ENCODE measurements at places on chromosomes 5 and 9. TPM values are rescaled to one million over a fixed set of nuclear protein-coding genes. Genes with fewer than 3 reads are reported as not detected.

The PCDHGB1 gene
- total RNA-seq = 1.4 TPM

GRCh38 chr9:26012797-26013196 is 334.6 kb upstream of the TUSC1 start:
- no peak for DNase-seq

GRCh38 chr5:72467461-72467860 is 39.7 kb downstream of the ZNF366 start:
- no peak for DNase-seq

DNA sequence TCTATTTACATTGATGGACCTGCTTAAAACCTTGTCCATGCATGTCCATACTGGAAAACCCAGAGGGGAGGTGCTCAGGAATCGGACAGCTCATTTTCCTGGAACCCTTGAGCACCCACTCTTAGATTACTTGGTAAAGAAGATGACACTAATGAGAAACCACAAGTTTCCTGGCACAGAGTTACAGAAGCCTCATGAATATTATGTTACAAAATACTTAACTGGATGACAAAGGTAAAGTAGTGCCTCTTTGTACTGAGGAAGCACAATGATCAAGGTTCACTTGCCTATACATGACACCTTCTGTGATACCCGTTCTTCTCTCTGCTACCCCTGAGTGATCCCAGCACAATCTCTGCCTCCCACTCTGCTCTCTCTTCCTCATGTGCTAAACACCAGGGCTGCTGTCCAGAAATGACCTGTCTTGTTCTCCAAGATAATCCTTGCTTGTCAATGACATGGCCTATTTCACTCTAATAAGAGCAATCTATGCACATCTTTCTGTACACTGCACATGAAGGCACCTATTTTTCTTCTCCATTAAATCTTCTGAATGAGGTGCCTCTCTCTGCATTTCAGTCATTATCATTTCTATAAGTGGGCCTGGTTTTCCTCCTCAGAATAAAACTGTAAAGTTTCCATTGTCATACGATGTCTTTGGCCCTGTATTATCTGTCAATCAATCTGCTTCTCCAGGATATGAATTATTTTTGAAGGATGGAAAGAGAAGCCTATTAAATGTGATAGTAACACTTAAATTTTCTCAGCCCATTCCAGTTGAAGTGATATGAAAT is 684.0 kb upstream of the ACO1 start:
- DNase-seq = no peak
